Nephron progenitor cell (in vitro differentiated cells): ENCODE measurements at places on chromosomes 1 and 21.
A peak's percentile ranks its signal among the peaks of the same experiment; 100 is the strongest.

- H3K4me3 ChIP-seq, result no peak overlapping the region
- no peak for DNase-seq
- no peak overlapping the region for H3K27ac ChIP-seq
Measured at GRCh38 chr1:208279826-208280588, 35.8 kb upstream of the PLXNA2 start.

- DNase-seq, result no peak
- H3K27ac ChIP-seq, result no peak overlapping the region
- no peaks in the 10 kb centered on the region for H3K4me1 ChIP-seq
- peaks cover 15% of the 10 kb centered on the region for H3K27me3 ChIP-seq
- H3K4me3 ChIP-seq, result no peak overlapping the region
- no peaks in the 10 kb centered on the region for H3K36me3 ChIP-seq
Measured at GRCh38 chr1:111406321-111406768, 21.2 kb downstream of the OVGP1 start.

- H3K27ac ChIP-seq, result no peak overlapping the region
- H3K36me3 ChIP-seq, result no peaks in the 10 kb centered on the region
- no peaks in the 10 kb centered on the region for H3K4me1 ChIP-seq
- H3K4me3 ChIP-seq, result no peak overlapping the region
- DNase-seq, result no peak
Measured at GRCh38 chr1:211843507-211844298, 13.1 kb upstream of the LPGAT1 start.

DNA sequence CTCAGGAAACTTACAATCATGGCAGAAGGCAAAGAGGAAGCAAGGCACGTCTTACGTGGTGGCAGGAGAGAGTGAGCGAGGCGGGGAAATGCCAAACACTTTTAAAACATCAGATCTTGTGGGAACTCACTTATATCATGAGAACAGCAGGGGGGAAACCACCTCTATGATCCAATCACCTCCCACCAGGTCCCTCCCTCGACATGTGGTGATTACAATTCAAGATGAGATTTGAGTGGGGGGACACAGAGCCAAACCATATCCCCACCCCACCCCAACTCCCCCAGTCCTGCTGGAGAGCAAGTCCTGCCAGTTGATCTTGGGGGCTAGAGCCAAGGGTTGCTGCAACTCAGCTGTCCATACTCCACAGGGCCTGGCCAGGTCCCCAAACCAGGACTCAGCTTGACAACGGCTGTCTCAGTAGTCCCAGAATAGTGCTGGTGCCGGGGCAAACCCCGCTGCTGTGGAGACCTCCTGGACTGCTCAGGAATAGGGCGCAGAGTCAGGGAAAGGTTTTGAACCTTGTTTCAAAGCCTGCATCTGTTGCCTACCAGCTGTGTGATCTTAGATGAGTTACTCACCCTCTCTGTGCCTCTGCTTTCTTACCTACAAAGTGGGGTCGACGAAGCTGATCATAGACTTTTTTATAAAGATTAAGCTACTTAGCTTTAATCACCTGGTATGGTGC, 79.5 kb downstream of the STUM start:
- no peak for DNase-seq
- H3K4me1 ChIP-seq, result peaks cover 30% of the 10 kb centered on the region
- H3K36me3 ChIP-seq, result no peaks in the 10 kb centered on the region
- H3K4me3 ChIP-seq, result no peak overlapping the region
- no peak overlapping the region for H3K27ac ChIP-seq

DNA sequence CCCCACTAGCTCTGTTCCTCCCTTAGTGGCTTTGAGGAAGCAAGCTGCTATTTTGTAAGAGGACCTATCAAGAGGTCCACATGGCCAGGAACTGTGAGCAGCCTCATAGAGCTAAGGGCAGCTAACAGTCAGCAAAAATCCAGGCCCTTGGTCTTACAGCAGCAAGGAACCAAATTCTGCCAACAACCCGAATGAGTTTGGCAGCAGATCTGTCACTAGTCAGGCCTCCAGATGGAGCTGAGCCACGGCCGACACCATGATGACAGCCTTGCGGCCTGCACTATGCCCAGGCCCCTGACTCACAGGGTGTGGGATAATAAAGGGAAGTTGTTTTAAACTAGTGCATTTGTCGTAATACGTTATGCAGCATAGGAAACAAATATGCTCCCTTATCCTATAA, 28.0 kb upstream of the H3-3A start:
- no peaks in the 10 kb centered on the region for H3K36me3 ChIP-seq
- DNase-seq, result no peak
- H3K27me3 ChIP-seq, result peaks cover 8% of the 10 kb centered on the region
- H3K4me3 ChIP-seq, result no peak overlapping the region

DNA sequence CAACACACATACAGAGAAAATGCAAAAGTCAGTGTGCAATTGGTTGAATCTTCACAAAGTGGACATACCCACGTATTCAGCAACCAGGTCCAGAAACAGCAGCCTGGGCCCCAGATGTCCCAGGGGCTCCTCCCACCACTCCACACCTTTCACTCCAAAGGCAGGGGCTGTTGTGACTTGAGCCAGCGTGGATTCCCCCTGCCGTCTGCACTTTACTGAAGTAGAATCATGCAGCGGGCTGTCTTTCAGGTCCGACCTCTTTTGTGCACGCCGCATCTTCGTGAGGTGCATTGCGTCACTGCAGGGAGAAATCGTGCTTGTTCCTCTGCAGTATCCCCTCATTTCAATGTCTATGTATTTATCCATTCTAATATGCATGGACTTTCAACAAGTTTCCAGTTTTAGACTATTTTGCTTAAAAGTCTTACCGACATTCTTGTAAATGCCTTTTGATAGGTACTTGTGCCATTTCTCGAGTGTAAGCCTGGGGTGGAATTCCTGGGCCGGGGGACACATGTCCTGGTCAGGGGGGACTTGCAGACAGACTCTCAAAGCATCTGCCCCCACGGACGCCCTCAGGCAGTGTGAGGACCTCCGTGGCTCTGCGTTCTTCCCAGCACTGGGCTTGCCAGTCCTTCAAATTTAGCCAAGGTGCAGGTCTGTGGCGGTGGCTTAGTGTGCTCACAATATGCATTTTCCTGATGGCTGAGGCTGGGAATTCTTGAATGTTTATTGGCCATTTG, 29.3 kb upstream of the ACTRT2 start:
- H3K4me1 ChIP-seq, result no peaks in the 10 kb centered on the region
- no peak overlapping the region for H3K27ac ChIP-seq
- no peak overlapping the region for H3K4me3 ChIP-seq
- peaks cover 5% of the 10 kb centered on the region for H3K27me3 ChIP-seq
- DNase-seq, result no peak

GRCh38 chr1:26597629-26598039, 68.1 kb downstream of the RPS6KA1 start:
- no peak overlapping the region for H3K4me3 ChIP-seq
- H3K36me3 ChIP-seq, result peaks cover 5% of the 10 kb centered on the region
- no peak overlapping the region for H3K27ac ChIP-seq
- peaks cover under 1% of the 10 kb centered on the region for H3K27me3 ChIP-seq

- H3K4me3 ChIP-seq, result no peak overlapping the region
- no peak overlapping the region for H3K27ac ChIP-seq
- peaks cover 40% of the 10 kb centered on the region for H3K36me3 ChIP-seq
- no peak for DNase-seq
- H3K27me3 ChIP-seq, result no peaks in the 10 kb centered on the region
- no peaks in the 10 kb centered on the region for H3K4me1 ChIP-seq
Measured at GRCh38 chr1:222697203-222697602, 15.1 kb downstream of the AIDA start.

DNA sequence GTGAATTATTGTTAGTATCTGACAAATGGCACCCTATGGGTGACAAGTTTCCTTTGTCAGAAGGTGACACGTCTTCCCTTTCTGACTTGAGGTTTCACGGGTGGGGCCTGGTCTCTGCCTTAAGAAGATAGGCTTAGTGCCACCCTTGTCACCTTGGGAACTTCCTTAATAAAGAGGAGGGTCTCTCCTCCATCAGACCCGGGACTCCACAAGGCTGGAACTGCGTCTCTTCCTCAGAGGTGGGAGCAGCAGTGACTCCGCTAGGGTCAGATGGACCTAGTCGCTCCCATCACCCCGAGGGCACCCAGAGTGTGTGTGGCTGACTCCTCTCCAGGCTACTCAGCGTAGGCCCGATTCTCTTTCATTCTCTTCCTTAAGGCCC, 774 bp upstream of the WDTC1 start:
- H3K27ac ChIP-seq, result no peak overlapping the region
- peaks cover 7% of the 10 kb centered on the region for H3K27me3 ChIP-seq

DNA sequence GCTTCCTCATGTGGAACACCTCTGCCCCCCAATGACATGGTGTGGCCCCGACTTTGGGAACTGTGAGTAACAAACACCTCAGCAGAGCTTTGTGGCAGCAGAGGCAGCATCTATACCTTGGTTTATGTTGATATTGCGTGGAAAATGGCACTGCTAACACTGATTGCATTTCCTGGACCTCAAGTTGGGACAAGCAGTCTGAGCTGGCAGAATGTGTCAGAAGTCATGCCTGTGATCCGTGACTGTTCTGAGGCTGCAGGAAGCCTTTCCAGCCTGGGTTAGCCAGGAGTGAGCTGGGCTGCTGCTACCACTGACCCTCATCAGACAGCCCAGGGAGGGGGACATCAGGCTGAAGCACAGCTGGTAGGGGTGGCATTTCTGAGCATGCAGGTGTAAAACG, 268.5 kb downstream of the KCNJ6 start:
- no peak overlapping the region for H3K27ac ChIP-seq
- no peaks in the 10 kb centered on the region for H3K36me3 ChIP-seq
- no peak for DNase-seq
- H3K27me3 ChIP-seq, result no peaks in the 10 kb centered on the region

GRCh38 chr1:182366596-182366995, 25.0 kb downstream of the GLUL start:
- no peaks in the 10 kb centered on the region for H3K36me3 ChIP-seq
- H3K4me3 ChIP-seq, result no peak overlapping the region

DNA sequence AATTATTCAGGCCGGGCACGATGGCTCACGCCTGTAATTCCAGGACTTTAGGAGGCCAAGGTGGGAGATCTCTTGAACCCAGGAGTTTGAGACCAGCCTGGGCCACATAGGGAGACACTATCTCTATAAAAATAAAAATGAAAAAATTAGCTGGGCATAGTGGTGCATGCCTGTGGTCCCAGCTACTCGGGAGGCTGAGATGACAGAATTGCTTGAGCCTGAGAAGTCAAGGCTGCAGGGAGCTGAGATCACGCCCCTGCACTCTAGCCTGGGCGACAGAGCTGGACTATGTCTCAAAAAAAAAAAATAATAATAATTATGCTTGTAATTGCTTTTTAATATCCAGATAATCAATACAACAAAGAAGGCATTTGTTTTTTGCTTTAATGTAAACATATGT, 91.3 kb downstream of the RIPK4 start:
- H3K4me1 ChIP-seq, result peaks cover 30% of the 10 kb centered on the region
- H3K4me3 ChIP-seq, result no peak overlapping the region
- no peak for DNase-seq

DNA sequence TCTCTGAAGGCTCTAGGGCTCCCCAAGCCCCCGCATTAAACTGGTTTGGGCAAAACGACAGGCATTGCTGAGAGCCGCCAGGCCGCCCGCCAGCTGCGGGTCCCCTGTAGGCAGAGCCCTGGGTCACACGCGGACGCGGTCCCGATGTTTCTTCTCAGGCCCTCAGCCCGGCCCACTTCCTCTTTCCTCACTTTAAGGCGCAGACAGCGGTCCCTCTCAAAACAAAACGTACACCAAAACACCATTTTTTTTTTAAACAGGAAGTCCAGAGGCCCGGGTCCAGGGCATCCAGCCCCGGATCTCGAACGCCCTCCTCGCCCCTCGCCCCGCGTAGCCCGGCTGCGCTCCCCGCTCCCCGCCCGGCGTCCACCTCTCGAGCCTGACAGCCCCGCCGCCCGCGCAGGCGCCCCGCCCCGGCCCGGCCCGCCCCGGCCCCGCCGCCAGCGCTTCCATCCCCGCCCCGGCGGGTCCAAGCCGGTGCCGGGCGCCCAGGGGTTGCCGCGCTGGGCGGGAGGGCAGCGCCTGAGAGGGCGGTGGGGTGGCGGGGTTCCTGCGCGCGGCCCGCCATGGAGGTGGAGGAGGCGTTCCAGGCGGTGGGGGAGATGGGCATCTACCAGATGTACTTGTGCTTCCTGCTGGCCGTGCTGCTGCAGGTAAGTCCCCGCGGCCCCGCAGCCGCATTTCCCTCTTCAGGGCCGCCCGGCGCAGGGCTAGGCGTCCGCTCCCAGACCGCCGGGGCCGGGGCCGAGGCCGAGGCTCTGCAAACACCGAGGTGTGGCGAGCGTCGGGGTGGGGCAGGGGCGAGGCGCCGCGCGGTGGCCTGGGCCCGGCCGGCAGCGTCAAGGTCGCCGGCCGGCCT, at the start of gene SLC22A15:
SLC22A15 (plus strand) TSS at position 452 of the 859 bp plus-strand sequence; CDS start at position 567, 115 bp downstream.
- peak; percentile 75 for DNase-seq
- no peak within 1 kb of the TSS for H3K27ac ChIP-seq
- peaks cover 13% of the 10 kb centered on the region for H3K4me1 ChIP-seq
- peaks cover 29% of the 10 kb centered on the region for H3K27me3 ChIP-seq

- no peak overlapping the region for H3K4me3 ChIP-seq
- no peaks in the 10 kb centered on the region for H3K36me3 ChIP-seq
- peaks cover 24% of the 10 kb centered on the region for H3K4me1 ChIP-seq
- DNase-seq, result no peak
- peaks cover 22% of the 10 kb centered on the region for H3K27me3 ChIP-seq
- no peak overlapping the region for H3K27ac ChIP-seq
Measured at GRCh38 chr1:201048521-201048920, 25.0 kb upstream of the KIF21B start.

DNA sequence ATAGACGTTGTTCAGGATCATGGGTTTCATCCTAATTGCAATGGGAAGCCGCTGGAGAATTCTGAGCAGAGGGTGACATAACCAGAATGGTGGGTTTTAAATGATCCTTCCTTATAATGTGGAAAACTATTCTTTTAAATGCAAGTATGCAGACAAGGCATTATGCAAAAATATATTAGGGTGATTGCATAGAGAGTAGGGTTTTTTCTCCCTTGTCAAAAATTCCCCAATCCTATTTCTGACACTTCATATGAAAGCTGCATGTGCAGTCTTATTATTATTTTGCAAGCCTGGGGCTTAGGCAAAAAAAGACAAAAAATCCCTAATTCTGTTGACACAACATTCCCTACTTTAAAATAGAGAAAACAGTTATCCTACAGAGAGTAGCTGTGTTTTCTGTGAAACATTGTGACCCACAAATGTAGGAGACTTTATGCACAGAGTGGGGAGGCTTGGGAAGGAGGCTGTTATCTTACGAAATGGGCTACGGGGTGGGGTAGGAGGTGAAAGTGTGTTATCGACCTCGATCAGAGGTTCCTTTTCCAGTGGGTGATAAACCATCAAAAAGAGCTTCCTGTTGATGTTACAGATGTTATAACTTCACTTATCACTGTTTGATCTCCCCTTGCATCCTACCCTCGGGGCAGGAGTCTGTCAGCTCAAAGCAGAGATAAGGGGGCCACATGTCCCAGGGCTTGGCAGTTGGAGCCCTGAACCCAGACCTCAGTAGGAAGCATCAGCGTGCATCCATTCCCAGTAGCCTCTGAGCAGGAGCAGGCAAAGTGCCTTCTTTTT, 27.2 kb downstream of the RHEX start:
- DNase-seq, result no peak
- H3K4me3 ChIP-seq, result no peak overlapping the region
- no peaks in the 10 kb centered on the region for H3K4me1 ChIP-seq
- H3K27ac ChIP-seq, result no peak overlapping the region
